ENCODE measurements at places on chromosomes 11 and 22.

DNA sequence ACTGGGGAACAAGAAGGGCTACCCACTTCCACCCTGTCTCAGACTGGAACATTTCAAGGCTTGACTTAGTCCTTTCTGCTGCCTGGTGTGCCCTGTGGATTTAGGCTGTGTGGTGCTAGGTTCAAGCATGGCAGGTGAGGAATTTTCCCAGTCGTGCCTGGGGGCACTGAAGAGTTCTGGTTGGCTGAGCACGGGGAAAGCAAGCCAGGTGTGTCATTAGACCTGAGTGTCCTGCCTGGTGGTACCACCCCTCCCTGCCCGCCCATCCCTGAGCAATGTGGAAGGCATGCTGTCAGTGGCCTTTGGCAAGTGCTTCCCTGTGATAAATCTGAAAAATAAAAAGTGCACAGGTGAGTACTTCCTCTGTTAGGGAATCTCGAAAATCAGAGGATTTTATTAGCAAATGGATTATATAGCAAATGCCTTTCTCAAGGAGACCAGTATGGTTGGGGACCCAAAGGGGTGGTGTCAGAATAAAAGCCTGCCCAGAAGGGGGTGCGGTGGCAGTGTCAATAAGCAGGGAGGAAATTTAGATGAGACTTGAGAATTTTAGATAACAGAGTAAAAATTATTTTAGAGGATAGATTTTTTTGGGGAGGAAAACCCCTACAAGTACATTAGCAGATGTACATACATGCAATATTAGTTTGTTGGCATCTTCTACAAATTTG, 22.8 kb downstream of the TEAD1 start:
- DNase-seq = no peak

DNA sequence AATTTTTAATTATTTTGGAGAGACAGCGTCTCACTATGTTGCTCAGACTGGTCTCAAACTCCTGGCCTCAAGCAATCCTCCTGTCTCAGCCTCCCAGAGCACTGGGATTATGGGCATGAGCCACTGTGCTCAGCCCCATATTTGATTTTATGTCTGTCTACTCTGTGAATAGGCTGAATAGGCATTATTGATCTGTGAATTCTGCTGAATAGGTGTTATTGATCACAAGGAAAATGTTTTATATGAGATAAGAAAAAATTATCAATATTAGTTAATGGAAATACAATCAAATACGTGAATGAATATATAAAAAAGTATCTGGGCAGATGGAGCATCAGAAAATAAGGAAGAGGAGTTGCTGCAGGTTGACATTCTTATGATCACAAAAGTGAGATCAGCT, 483.4 kb upstream of the LARGE1 start:
- DNase-seq = no peak

DNA sequence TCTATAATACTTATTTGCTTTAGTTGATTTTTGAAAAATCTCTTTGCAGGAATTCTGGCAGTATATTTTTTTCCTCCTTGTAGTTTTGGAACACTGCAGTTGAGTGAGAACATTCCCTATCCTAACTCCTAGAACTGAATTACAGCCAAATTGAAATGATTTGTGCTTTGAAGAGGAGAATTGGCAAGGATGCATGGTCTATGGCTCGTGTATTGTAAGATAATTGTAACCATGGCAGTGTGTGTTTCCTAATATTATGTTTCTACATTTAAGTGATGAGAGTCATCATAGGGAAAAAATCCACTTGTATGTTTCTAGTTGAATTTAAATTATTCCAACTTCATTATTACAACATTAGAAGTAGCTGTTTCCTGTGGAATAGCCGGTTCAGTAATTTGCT, 80.9 kb upstream of the MYO18B start:
- DNase-seq = no peak

DNA sequence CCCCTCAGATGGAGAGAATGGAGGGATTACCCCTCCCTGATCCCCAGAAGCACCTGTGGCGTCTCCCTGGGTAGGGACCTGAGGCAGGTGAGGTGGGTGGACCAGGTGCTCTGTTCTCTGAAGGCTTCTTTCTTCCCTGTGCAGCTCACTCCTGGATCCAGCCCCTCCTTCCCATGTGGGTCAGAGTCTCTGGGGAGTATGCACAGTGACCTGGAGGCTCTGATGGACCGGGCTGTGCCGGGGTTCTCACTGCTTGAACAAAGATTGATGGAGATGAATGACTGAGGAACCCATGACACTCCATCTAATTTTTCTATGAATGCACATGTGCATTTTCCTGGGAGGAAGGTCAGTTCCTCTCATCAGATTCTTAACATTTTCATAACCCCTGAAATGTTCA, 78.6 kb upstream of the SHANK2 start:
- no peak for DNase-seq

GRCh38 chr11:37450613-37451012, 852.6 kb upstream of the RAG2 start:
- no peak for DNase-seq

DNA sequence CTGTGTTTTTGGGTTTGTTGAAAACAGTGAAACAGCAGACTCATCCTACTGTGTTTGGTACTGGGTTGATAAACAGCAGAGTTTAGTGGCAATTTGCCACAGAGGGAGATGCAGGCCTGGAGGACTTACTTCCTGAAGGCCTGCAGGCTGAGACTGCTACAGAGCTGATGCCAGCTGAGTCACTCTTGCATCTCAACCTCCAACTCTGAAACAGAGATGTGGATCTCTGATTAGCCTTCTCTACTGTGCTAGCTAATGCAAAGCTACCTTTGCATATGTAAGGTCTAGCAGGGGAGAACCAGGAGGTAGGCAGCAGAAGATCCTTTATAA, 14.3 kb downstream of the ATP5MG start:
- DNase-seq = peak; percentile 66

DNA sequence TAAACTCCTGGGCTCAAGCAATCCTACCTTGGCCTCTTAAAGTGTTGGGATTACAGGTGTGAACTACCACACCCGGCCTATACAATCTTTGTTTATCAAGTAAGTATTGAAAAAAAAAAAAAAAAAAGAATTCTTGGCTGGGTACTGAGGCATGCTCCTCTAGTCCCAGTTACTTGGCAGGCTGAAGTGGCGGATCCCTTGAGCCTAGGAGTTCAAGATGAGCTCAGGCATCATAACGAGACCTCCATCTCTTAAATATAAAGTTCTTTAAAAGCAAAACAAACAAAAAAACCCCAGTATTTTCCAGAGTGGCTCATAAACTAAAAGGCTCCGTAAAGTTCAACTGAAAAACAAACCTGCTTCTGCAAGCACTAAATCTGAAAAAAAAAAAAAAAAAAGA, 50.3 kb upstream of the GAB2 start:
- no peak for DNase-seq

GRCh38 chr11:72807021-72807693, 7.1 kb upstream of the ATG16L2 start:
- no peak for DNase-seq

- DNase-seq = no peak
Measured at GRCh38 chr11:70333261-70333660, 62.8 kb downstream of the PPFIA1 start.

- DNase-seq = no peak
Measured at GRCh38 chr11:14873632-14874031, 18.4 kb downstream of the CYP2R1 start.

GRCh38 chr11:20161230-20161918, 1.1 kb upstream of the DBX1 start:
- no peak for DNase-seq

DNA sequence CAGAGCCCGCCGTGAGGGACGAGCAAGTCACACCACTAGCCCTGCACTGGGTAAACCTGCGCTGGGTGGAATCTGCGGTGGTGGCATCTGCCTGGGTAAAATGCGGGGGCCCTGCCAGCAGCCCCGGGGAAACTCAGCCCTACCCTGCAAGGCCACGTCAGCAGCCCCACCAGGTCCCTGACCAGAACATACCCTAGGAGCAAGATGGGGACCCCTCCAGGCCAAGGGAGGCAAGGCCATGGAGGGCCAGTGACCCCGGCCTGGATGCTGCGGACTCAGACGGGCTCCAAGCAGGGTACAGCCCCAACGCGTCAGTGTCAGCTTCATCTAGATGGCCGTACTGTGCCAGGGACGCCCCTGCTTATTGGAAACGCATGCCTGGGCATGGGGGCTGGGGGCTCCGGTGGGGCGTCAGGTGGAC, 26.3 kb downstream of the TOLLIP start:
- DNase-seq = no peak

- DNase-seq = no peak
Measured at GRCh38 chr22:43270314-43270908, 72.8 kb downstream of the SCUBE1 start.

DNA sequence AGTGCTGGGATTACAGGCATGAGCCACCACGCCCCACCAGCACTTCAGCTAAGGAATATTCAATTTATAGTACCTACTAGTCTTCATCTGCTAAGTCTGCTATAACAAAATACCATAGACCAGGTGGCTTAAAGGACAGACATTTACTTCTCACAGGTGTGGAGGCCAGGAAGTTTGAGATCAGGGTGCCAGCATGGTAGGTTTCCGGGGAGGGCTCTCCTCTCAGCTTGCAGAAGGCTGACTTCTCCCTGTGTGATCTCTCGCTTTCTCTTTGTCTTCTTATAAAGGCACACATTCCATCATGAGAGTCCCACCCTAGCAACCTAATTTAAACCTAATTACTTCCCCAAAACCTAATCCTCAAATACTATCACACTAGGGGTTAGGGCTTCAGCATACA, 433.0 kb downstream of the INSC start:
- no peak for DNase-seq

DNA sequence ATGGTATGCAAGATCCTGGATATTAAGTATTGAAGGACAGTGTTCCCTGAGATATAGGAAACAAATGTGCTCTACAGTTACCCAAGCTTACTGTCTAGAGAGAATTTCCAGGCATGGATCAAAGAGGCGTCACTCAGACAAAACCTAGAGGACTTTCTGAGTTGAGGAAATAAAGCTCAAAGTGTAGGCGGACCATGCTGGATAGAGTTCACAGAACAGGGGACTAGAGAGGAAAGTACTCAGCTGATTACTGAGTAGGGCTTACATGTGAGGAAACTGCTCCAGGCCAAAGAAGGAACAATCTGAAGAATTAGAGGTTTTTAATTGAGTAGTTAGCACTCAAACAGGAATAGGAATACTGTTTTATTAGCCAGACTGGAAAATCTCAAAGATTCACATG, 193.3 kb downstream of the TMEM135 start:
- no peak for DNase-seq

GRCh38 chr11:84146826-84147225, 860.7 kb upstream of the CCDC90B start:
- DNase-seq = no peak

GRCh38 chr11:14300661-14301304, 58.2 kb downstream of the RRAS2 start:
- DNase-seq = peak; percentile 64

GRCh38 chr11:11217289-11217928, 135.6 kb downstream of the CSNK2A3 start:
- DNase-seq = no peak

- DNase-seq = no peak
Measured at GRCh38 chr11:48154151-48154550, 62.5 kb upstream of the OR4B1 start.

DNA sequence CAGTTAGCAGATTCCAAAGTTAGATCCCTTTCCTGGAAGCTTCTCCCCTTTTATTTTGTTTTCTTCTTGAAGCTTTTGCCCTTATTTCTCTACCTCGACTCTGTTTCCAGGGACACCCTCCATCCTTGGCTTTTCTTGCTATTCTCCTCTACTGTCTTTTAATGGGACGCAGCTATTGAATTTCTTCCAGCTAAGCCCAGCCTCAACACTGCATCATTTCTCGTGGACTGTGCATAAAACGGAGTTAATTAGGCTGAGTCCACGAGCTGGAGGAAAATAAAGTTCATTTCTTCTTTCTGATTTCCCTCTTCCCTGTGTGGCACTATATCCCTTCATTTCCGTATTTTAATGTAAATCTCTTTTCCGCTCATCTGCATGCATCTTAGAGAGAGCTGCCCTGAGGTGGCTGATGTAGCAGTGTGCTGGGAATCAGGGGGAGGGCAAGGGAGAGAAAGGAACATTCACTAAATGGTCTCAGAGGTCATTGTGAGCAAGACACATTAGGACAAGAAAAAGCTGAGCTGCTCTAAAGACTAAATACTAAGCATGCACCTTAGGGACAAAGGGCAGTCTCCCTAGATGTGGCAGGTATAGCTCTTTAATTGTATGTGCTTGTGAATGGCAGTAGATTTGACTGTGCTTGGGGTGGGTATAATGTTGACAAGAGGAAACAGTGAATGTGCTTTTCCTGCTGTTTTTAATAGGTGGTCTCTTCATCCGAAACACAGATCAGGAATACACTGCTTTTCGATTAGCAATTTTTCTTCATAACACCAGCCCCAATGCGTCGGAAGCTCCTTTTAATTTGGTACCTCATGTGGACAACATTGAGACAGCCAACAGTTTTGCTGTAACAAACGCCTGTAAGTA, 1.9 kb downstream of the GRIA4 start:
- DNase-seq = no peak

DNA sequence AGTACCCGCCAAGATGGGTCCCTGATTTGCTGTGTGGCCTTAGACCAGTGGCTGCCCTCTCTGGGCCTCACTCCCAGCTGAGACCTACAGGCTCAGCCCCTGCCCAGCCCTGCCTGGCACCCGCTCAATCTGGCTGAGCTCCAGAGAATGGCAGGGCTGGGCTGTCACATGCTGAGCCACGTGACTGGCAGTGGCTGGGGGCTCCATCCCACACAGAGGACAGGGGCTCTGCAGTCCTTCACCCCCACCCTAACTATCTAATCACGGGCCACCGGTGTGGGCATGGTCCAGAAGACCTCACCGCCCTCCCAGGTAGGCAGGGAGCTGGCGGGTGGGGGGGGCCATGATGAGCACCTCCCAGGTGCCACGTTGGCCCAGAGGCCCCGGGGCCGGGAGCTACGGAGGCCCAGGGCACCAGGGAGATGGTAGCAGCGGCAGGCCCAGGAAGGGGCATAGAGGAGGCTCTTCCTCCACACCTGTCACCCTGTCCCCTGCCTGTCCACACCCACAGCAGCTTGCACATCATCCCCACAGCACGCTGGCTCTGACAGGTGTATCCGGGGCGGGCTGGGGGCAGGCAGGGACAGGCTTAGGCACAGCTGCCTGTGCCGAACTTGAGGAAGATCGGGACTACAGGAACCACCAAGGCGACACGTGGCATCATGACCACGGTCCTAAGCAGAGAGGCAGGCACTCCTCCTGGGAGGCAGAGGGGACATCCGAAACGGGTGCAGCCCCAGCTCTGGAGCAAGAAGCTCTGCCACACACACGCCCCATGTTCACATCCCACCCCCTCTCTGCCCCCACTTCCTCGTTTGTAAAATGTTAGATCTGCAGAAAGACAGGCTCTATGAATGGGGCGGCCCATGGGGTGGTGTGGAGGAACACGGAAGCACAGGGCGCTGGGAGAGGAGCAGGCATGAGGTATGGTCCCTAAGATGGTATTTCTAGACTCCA, 1.5 kb upstream of the ALDH3B1 start:
- DNase-seq = no peak

Data from astrocyte of the cerebellum (primary cell).